Femur (tissue), 1 donor: ENCODE measurements at places on chromosomes 5 and 9.

DNA sequence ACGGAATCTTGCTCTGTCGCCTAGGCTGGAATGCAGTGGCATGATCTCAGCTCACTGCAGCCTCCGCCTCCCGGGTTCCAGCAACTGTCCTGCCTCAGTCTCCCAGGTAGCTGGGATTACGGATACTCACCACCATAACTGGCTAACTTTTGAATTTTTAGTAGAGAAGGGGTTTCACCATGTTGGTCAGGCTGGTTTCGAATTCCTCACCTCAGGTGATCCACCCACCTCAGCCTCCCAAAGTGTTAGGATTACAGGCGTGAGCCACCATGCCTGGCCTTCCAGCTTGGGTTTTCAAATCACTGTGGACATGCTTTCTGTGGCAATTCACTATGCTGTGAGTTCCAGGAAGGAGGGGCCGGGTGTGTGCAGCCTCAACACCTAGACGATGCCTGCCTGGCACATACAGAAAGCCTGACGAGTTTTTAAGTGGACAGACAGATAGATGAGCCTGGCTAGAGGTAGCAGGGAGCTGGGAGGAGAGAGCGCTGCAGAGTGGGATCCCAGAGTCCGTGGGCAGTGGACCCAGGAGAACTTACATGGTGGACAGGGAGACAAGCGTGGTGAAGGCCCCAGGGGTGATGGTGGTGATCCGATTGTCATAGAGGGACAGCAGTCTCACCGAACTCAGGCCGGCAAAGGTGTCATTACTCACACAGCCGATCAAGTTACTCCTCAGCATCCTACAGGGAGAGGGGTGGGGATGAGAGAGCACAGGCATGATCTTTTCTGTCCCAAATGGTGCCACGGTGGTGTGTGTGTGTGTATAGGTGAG, 173.4 kb upstream of the PANK3 start:
- DNase-seq, result no peak

DNA sequence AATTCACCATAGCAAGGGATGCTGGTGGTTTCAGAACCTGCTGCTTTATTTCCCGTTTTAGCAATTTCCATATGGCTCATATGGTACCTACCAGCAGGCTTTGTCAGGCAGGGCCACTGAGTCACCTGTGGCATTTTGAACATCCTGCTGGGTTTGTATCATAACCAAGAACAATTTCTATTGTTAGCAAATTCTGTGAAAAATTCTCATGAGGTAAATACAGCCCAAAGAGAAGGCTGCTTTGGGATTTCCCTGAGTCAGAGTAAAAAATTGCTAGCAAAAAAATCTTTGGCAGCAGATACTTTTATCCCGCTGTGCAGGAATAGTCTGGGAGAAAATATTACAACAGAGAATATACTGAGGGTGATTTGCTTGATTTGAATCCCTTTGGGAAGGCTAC, 52.7 kb downstream of the PRR16 start:
- no peak for DNase-seq

GRCh38 chr9:38233343-38233742, 159.2 kb upstream of the ALDH1B1 start:
- DNase-seq, result no peak

GRCh38 chr5:60945813-60946187, 795 bp downstream of the NDUFAF2 start:
- peak; percentile 58 for DNase-seq

GRCh38 chr5:168179192-168179593, 112.3 kb upstream of the WWC1 start:
- DNase-seq, result no peak

DNA sequence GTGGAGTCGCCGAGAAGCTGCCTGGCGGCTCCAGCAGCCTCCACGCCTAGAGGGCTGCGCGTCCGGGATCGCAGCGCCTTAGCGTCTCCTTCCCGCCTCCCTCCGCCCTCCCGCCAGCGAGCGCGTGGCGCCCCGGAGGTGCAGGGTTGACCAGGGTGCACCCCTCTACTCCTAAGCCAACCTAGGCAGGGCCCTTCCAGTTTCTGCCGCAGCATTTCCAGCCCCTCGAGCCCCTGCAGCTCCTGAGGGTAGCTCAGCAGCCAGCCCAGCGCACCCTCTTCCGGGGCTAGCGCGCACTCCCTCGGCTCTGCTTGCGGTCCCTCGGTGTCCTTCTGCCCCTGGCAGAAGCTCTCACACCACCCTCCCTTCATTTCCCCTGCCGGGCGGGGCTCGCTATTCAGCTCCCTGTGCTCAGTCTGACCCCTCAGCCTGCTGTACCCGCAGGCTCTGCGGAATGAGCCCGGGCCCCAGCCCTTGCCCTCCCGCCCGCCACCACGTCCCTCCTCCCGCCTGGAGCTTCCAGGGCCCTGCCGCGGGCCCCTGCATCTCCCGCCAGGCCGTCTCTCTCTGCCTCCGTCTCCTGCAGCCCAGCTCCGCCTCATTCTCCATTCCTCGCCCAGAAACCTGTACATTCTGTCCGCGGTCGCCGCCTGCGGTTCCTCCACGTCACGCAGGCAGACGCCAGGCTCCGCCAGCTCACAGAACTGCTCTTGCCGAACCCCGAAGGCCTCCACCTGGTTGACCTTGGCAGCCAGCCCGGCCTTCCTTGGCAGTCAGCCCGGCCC, 61.8 kb downstream of the SPATA31C2 start:
- DNase-seq, result peak; percentile 92

DNA sequence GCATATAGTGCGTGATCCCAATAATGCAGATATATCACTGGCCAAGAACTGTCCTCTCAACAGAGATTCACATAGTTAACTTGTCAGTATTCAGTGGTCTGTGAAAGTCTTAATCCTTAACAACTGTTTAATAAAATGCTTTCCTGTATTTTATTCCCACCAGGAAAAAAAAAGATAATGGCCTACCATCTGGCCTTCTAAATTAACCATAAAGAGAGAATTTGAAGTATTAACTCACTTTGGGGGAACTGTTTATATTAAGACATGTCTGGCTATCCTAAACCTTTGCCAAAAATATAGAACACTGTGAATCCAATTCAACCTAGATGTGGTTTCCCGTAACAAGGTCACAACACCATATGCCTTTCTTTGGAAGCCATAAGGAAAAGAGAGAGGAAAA, 818 bp upstream of the FREM1 start:
- DNase-seq, result no peak

GRCh38 chr5:35990941-35991611, at the start of gene UGT3A1:
Gene UGT3A1, minus strand, starts transcription at chr5:35991390. Its CDS starts 150 bp downstream, at chr5:35991240.
- DNase-seq, result peak; percentile 30

DNA sequence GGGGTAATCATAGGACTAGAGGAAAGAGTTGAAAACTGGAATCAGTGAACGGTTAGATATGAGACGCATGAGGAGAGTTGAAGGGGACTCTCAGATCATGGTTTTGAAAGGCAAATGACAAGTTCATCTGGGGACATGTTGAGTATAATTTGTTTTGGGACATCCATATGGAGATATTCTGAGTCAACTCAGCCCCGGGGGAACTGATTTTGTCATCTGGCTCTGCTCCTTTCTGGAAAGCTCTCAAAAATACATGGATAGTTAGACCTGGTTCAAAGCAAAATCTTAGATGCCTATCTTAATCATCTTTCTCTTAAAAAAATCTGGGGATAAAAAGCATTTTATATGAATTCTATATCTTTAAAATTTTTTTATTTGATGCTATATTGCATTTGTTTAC, 161.2 kb downstream of the SNX18 start:
- no peak for DNase-seq

- DNase-seq, result no peak
Observed at GRCh38 chr9:28045051-28045450, 471.8 kb upstream of the C9orf72 start.

GRCh38 chr5:168093200-168093910, 198.1 kb upstream of the WWC1 start:
- DNase-seq, result no peak

DNA sequence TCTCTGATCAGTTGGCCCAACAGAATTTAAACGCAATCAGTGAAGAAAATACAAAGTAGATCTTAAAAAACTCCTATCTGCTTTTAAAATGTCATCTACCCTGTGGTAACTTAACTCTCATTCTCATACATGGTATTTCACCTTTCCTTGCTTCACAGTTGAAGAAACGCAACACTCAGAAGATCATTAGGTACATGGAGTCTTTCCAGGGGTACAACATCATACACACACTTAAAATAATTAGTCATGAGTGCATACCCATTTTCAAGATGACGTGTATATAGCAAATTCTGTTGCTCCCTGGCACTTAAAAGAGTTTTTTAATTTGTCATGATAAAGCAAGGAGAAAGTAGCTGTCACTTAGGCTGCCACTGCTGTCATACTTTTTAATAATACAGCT, 259.9 kb downstream of the BNC2 start:
- DNase-seq, result no peak

DNA sequence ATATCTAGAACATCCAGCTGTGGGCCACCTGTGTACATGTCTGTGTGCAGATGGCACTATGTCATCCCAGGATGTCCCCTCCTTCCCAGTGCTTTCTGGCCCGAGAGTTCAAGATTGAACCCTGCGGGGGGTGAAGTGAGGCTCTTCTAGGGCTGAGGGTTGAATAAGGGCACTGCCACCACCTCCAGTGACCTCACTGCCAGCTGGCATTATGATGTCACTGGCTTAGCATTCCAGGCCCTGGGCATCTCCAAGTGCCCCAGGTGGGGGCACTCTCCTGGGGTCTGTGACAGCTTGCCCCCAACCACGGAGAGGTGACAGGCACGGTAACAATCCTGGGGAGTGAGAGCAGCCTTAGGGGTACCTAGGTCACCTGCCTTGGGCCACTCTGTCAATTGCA, 27.1 kb downstream of the CXXC5 start:
- DNase-seq, result no peak

DNA sequence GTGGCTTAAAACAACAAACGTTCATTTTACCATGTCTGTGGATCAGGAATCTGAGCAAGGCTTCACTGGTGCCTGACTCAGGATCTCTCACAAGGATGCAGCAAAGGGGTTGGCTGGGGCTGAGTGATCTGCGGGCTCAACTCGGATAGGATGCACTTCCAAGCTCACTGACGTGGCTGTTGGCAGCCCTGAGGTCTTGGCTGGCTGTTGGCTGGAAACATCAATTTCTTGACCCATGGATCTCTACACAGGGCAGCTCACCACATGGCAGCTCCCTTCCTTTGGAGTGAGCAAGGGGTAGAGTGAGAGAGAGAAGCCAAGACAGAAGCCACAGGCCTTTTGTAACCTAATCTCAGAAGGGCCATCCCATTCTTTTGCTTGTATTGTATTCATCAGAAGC, 202.1 kb downstream of the NXNL2 start:
- DNase-seq, result no peak

- DNase-seq, result no peak
Observed at GRCh38 chr5:173891308-173892116, 3.4 kb downstream of the CPEB4 start.

DNA sequence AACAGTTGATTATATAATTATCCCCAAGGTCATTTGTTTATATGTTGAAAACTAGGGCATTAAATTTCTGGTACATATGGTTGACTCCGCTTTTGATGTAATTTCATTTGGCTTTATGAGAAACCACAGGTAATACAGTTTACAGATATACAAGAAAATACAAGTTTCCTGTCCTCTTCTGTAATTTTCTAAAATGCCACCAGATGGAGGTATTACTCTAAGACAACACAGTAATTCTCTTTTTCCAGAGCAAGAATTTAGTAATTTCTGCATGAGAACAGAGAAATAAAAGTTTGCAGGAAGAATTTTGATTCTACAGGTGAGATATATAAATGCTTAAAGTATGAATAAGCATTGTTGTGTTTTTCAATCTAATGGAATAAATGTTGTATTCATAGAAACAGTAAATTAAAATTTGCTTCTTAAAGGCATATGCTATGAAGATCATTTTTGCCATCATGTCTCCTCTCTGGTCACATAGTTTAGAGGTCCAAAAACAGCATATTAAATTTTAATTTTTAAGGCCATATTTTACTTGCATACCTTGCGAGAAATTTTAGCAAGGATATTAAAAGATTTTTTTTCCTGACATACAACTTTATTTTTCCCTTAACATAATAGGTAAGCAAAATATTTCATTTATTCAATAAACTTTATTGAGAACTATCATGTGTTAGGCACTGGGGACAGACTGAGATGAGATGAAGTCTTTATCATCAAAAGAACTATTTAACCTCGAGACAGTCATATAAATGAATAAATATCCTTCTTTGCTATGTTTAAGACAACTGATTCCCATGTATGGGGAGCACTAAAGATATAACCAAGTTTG, 22.7 kb downstream of the CHD1 start:
- no peak for DNase-seq

- no peak for DNase-seq
Observed at GRCh38 chr9:12684974-12685373, 8.2 kb upstream of the TYRP1 start.

DNA sequence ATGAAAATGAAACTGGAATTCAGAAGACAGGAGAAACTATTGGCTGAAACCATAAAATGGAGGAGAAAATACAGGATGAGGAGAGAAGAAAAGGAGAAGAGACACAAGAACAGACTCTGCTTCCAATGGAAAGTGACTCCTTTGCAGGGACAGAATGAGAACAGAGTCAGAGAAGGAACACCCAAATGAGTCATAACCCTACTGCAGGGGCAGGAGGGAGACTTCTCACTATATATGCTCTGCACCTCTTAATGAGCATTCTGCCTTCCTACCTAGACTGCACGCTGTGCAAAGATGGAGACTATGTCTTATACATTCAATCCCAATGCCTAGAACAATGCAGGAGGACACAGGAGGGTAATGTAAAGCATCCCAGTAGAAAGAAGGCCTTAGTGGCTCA, 2.1 kb downstream of the SAXO1 start:
- DNase-seq, result no peak

GRCh38 chr5:37519807-37520206, 140.7 kb downstream of the WDR70 start:
- DNase-seq, result no peak

DNA sequence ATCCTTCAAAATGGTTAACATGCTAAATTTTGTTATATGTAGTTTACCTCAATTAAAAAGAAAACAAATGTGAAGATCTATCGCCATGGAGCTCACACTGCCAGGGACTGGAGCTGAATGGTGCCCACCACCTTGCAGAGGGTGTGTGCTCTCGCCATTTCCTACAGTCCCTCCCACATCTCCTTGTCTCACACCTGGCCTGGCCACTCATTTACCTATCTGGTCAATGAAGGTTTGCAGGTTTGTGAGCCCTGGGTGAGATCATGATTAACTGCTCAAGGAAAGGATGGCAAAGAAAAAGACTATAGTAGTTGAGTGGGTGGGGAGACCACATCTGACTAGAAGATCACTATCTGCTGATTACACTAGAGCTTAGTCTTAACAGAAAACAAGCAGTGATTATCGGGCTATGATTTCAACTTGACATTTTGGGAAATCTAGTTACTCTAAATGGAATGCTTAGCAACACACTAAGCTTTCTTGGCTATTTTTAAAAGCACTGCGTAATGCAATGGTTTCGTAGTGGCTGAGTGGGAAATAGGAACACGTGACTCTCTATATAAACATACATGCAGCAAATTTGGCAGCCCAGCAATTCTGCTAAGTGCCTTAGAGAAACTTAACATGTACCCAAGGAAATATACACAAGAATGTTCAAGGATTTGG, 27.3 kb downstream of the PUM3 start:
- DNase-seq, result no peak

GRCh38 chr9:36899406-36899805, 134.7 kb downstream of the PAX5 start:
- no peak for DNase-seq

GRCh38 chr9:124066783-124067577, 55.4 kb downstream of the LHX2 start:
- DNase-seq, result no peak
